Fibroblast of the conjunctiva (primary cell): ENCODE measurements at places on chromosomes 5 and 9.

DNA sequence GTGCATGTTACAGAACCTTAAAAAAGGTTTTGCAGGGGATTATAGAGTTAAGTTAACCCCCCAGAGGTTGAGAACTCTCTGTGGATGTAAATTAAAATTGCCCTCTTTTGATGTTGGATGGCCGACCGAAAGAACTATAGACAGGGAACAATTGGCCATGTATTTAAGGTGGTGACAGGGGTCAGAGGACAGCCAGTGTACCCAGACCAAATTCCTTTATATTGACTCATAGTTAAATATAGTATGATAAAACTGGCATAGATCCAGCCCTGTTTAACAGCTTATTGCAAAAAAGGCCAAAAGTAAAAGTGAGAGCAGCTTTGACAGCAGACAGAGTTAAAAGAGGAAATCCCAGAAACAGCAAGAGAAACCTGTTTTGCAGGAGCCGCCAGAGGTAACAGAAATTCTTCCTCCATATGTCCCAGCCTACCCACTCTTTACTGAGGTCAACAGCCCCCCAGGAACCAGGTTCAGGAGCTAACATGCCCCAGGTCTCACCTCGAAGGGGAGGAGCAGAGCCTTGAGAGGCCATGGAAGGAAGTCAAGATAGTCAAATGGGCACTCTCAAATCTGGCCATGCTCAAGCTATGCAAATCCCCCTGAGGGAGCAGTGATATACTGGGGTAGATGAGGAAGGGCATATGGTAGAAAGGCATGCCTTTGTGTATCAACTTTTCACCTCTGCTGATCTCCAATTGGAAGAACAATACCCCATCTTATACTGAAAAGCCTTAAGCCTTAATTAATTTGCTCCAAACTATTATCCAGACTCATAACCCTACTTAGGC is 156.4 kb upstream of the COX7C start:
- DNase-seq = no peak

- DNase-seq = no peak
Observed at GRCh38 chr9:73131461-73131860, 20.2 kb upstream of the ANXA1 start.

DNA sequence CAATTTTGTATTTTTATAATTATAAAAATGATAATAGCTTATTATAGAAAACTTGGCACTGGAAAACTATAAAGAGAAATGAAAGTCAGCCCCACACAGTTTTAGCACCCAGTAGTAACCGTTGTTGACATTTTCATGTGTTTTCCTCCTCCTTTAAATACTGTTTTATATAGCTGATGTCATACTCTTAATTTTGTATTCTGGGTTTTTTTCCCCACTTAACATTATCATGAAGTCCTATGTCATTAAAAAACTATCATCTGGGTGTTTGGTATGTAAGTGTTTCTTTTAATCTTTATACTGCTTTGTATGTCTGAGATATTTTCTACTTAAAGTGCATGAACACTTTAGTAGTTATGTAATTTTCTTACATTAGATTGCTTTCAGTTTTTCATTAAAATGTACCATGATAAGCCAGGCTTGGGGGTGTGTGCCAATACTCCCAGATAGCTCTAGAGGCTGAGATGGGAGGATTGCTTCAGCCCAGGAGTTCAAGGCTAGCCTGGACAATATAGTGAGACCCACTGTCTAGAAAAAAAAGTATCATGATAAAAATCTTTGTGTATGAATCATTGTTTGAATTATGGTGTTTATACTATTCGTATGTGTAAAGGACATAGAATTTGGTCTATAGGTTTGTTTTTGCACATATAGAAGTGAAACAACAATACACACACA is 2.7 kb downstream of the RAD50 start:
- no peak for DNase-seq

- peak; percentile 88 for DNase-seq
Observed at GRCh38 chr5:5340206-5340729, 82.2 kb upstream of the ICE1 start.

GRCh38 chr5:96876292-96876850 is at the start of gene ERAP2:
TSS of gene ERAP2 (plus strand) at chr5:96876500. CDS start at chr5:96879686, 3,186 bp downstream.
- no peak for DNase-seq

DNA sequence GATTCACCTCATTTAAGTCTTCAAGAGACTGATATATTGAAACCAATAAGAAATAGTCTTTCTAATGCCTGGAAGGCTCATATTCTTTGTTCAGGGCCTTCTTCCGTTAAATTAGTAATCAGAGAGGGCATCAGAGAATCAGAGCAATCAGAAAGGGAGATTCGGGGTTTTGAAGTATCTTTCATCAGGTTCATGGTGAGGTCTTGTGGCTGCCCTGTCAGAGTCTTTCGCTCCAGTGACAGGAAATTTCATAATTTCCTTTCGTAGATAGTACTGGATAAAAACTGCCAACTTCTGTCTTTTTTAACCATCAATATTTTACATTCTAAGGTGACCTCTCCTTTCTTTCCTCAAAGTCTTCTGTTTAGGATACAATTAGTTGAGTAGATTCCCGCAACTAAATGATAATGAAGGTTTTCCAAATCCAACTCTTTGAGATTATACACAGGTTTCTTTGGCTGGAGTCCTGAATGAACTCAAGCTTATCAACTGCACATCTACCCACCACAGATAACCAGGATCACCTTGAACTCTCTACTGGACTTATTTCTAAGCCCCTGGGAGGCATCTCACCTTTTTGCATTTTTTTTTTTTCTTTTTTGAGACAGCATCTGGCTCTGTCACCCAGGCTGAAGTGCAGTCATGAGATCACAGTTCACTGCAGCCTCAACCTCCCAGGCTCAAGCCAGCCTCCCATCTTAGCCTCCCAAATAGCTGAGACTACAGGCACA is 5.5 kb downstream of the IL31RA start:
- DNase-seq = no peak

GRCh38 chr5:179904463-179905160 is 3.1 kb downstream of the TBC1D9B start:
- DNase-seq = no peak

GRCh38 chr5:141493500-141494422 is 4.9 kb downstream of the PCDHGC5 start:
- no peak for DNase-seq

DNA sequence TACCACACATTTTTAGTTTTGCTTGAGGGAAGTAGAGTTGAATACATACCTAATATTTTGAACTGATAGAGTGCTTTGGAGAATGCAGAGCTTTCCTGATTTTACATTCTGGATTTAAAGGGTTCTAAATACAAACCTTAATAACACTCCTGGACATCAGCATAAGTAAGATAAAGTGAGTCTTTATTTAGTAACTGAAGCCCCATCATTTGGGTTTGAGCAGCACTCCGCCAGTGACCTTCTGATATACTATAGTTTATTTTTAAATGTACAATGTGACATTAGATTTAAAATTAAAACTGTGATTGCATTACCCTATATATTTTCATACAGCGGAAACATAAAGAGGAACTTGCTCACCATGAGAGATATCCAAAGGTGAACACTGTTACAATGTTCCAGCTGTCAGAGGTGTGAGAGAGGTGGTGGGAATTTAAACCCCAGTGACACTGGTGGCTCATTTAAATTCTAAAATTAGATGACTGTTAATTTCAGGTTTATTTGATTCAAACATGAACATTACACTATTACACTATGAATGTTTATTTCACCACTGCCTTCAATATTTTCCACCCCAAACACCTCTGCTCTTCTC is 203.0 kb upstream of the PCSK5 start:
- no peak for DNase-seq

GRCh38 chr9:131693651-131694597 is 46.0 kb downstream of the RAPGEF1 start:
- no peak for DNase-seq

GRCh38 chr5:152534641-152535040 is 129.6 kb upstream of the NMUR2 start:
- DNase-seq = no peak

DNA sequence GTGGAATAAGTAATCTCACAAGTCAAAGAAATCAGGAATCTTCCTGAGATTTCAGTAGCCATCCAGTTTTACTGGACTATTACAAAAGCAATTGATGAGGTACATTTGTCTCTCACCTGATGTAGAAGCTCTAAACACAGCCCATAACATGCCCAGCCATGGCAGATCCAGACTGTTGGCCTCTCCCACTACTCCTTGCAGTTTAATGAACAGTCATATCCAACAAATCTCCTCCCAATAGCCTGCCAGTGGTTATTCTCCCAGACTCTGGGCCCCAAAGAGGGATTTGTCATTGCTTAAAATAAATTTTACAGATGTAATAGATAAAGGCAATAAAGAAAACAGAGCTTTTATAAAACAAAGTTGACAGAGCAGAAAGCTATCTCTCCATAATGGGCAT is 80.8 kb downstream of the ZNF608 start:
- DNase-seq = no peak

DNA sequence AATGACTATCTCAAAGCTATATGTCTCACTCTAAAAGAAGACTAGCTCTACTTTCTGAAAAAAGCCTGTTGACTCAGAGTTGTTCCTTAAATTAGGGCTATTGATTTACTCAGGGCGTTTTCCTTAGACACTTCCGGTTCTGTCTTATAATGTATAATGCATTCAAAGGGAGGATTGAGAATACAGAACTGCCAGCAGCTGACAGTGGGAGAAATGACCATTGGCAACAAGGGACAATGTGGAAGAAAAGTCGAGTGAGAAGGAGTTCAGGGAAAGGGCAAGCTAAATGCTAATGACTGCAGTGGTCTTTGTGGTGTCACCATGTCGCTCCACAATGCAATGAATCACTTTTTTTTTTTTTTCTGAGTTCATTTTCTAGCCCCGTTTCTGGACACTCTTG is 65.7 kb upstream of the ANKH start:
- no peak for DNase-seq

GRCh38 chr9:3732077-3733038 is 206.6 kb upstream of the RFX3 start:
- DNase-seq = peak; percentile 76

DNA sequence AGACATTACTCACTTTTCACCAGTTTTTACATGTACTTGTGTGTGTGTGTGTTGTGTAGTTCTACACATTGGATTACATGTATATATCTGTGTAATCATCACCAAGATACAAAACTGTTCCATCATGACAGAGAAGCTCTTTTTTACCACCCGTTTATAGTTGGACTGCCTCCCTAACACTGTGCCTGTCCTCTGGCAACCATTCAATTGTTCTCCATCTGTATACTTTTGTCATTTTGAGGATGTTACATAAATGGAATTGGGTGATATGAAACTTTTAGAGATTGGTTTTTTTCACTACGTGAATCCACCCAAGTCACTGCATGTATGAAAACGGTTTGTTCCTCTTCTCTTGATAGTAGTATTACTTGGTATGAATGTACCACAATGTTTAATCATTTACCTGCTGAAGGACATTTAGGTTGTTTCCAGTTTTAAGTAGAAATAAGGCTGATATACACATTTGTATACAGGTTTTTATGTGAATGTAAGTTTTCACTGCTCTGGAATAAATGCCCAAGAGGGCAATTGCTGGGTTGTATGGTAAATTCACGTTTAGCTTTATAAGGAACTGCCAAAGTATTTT is 126.2 kb downstream of the MAPKAP1 start:
- DNase-seq = no peak

DNA sequence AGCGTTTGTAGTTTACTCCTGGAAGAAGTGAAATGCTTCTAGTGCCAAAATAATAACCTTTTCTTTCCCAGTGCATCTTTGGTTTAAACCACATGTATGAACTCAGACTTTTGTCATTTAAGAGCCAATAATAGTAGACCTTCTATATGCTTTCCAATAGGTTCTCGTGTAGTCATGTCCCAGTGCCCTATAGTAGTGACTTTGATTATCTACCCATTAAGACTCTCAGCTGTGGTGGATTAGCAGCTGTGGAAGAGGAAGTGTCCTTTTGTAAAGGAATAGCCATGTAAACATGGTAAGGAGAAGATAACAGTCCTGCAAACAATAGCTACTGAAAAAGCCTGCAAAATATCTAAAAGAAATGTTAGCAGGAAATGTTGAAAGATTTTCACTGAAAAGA is 765.3 kb downstream of the MTRR start:
- DNase-seq = no peak

DNA sequence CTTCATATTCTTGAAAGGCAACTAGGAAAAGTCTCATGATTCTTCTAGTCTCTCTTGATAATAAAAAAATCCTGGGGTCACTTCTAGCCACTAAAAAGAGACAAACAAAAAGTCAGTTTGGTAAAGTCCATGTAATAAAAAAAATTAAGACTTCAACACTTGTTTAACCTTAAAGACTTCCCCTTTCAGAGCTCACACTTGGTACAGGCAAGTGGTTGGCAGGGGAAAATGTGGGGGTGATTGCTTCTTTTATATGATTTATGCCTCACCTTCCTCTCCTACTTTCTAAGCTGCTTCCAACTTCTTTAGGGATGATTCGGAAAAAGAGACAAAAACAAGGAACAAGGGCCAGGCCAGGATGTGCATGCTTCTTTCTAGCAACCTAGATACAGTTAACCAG is 5.1 kb upstream of the ERCC6L2 start:
- DNase-seq = no peak

- DNase-seq = no peak
Observed at GRCh38 chr5:87579678-87580077, 166.9 kb upstream of the CCNH start.

DNA sequence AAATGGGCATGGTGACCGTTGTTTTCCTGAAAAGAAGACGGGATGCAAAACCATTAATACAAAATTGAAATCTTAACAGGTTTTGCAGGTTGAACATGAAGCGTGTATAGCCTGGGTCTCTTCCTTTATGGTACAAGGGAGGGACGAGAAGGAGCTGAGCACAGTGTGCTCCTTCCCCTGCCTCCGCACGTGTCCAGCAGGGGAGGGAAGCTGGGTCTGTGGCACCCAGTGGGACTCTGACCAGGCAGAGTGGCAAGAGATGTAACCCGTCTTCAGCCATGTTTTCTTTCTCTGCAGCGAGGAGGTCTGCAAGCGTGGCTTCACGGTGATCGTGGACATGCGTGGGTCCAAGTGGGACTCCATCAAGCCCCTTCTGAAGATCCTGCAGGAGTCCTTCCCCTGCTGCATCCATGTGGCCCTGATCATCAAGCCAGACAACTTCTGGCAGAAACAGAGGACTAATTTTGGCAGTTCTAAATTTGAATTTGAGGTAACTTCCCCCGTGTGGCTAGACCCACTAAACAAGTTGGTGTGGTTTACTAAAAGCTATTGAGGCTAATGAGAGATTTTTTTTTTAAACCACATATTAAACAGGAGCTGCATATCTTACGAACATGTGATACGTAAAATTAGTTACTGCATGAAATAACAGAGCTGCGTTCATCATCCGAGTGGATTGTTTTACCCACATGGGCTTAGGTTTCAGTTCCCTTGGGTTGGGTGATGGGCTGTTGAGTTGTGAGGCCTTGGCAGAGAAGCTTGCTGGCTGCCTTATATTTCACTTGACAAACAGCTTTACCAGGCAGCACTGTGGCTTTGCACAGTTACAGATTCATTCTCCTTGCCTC is 143.7 kb downstream of the TRIO start:
- no peak for DNase-seq

DNA sequence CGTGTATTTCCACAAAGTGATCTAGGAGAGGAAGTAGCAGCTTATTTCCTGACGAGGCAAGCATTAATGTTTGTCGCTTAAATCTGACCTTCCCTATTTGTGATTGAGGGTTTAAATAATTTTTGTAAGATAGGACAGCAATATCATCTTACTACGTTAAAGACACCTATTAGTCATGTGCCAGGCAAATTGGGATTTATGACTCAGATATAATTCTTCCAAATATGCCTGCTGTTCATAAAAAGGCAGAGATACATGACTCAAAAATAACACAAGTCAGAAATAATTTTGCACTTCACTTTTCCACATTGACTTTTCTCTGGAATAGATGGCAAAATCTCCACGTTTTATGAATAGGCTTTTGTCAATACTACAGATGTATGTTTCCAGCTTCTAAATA is 43.0 kb upstream of the CDH12 start:
- DNase-seq = no peak

GRCh38 chr5:139806111-139806510 is 10.5 kb downstream of the PSD2 start:
- no peak for DNase-seq
